Stimulated activated CD8-positive, alpha-beta memory T cell treated with anti-CD3 and anti-CD28 coated beads, Interleukin-15, amount 100 ng/mL, for 1 hour (primary cell): ENCODE measurements at places on chromosomes 2 and 18.

GRCh38 chr18:8943900-8944870 is 158.3 kb upstream of the NDUFV2 start:
- no peak for DNase-seq

- no peak for DNase-seq
Measured at GRCh38 chr2:57891086-57891712, 155.4 kb upstream of the VRK2 start.

- DNase-seq, result no peak
Measured at GRCh38 chr2:48699348-48699930, 56.1 kb downstream of the LHCGR start.

DNA sequence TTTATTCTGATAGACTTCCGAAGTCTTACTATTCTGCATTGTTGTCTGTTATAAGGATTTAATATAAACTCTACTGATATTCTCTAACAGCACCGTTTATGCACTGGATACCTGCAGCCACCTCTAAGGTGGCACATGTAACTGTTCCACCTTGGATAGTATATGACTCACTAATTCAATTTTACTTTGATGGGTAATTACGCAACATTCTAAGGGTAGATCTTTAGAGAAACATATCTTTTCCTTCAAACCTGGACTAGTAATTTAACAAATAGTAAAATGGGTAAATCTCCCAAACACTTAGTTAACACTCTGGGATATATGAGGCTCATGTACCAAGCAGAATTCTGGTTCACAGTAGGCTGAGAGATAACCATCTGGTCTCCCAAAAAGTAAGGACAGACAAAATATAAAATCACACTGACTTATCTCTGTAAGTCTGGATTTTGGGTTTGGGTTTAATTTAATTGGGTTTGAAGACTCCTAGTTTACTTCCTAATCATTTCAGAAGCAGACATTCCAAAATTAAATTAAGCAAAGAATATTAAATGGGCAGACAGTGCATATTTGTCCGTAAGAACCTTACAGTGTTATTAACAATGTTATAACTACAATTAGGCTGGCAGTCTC is 414.8 kb downstream of the TGIF1 start:
- DNase-seq, result no peak

DNA sequence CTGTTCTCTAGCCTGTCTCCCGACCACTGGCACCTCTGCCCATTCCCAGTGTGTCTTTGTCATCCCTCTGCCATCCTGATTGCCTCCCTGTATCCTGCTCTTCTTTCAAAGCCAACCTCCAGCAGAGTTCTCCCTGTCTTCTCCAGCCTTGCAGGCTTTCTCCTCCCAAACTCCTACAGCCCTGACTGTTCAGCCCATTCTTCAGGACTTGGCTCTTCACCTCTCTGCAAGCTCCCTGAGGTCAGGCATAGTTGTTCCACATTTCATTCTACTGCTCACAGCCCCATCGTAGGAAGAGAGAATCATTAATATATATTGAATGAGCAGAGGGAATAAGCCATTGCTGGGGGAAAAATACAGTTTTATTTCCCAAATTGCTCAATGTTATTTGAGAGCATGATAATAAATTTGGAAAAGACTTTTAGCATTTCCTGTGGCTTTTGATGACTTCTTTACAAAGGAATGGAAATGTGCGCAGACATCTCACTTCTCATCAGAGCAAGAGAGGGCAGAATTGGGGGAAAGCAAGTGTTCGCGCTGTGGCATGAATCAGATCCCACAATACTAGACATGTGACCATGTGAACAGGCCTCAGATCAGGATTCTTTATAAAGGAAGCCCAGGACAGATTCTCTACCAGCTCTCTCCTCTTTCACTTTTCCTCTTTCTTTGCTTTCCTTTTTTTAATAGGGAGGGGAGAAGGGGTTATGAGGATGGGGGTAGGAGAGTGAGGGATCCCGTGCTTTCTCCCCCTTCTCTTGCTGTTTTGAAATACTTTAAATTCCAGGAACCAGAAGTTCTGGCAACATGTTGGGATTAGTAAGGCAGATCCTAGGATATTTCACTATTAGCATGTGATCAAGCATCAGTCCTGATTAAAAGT is 37.4 kb downstream of the EPAS1 start:
- DNase-seq, result no peak

DNA sequence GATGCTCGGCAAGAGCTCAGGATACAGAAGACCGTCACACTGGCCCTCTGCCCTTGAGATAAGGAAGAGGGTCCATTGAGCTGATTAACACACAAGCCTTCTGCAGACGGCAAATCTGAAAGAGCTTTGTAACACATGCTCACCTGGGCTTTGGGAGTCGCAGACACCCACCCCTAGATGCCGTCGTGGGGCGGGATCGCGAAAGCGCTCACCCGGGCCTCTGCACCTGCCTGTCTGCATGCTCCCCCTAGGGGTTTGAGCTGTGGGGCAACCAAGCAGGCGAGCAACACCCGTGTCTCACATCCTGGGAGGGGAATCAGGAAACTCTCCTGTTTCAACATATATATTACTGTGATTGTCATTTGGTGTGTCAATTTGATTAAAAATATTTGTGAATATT is 99.8 kb upstream of the KCNH7 start:
- no peak for DNase-seq

- DNase-seq, result no peak
Measured at GRCh38 chr2:122754561-122754960, 999.1 kb downstream of the TSN start.

DNA sequence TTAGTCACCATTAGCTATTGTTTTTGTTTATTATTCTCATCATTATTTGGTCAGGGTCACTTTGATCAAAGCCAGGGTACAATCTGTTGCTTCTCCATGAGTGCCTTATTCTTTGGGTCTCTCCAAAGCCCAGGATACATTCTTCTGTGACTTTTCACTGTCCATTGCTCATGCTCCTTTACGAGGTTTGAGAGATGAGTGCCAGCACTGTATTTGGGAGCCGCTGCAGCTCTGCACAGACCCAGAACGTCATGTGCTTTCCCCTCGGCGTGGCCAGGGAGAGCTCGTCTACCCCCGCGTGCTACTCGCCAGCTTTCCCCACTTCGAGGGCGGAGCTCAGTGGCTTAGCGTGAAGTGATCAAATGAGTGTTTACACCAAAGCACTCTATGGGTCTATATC is 123.7 kb downstream of the COL6A3 start:
- DNase-seq, result no peak

- DNase-seq, result no peak
Measured at GRCh38 chr2:16066261-16067036, 126.1 kb downstream of the MYCN start.

- DNase-seq, result no peak
Measured at GRCh38 chr2:180651596-180651995, 328.8 kb upstream of the UBE2E3 start.

- no peak for DNase-seq
Measured at GRCh38 chr18:60549338-60549960, 176.9 kb upstream of the MC4R start.

GRCh38 chr2:136025057-136025973 is 39.9 kb upstream of the DARS1 start:
- no peak for DNase-seq

DNA sequence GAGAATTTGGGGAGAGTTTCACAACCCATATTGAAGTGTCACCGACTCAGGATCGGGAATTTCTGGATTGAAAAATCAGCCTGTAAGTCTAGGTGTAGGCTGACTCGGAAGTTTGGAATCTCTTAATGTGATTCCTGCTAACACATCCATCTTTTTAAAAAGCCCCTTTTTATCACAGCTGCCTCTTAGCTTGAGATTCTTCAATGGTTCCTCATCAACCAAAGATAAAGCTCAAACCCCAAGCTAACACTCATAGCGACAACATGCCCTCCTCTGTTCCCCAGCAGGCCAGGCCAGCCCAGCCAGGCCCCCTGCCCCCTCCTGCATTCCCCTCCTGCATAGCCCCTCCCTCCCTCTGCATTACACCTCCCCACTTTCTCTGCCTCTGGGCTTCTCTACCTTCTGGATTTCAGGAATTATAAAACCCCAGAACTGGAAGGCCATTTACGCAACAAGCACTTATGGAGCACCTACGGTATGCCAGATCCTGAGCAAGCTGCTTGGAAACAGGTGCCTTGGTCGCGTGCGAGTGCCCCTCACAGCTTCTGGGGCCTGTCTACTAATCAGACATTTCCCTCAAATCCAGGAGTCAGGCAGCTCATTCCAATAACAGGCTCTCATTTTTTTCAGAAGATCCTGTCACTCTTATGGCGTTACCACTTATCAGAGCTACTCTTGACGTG is 63.4 kb downstream of the EMX1 start:
- DNase-seq, result no peak

DNA sequence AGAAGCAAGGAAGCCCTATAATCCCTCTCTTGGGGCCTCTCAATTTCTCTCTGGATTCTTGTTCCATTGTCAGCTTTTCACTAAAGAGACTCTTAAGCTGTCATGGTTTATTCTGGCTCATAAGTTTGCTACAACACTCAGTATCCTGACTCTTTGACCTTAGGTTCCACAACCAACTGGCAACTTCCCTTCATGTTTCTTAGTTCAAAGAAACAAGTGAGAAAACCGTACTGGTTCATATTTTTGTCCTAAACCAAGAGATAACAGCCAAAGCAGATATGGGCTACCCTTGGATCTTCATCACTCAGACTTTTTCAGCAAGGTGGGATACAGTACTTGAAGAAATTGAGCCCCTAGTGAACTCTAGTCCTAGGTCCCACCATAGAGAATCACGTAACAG is 109.9 kb upstream of the CRIM1 start:
- DNase-seq, result no peak

GRCh38 chr2:105849431-105850179 is 104.9 kb downstream of the NCK2 start:
- DNase-seq, result no peak

GRCh38 chr2:147641651-147642050 is 203.2 kb upstream of the ACVR2A start:
- DNase-seq, result no peak

DNA sequence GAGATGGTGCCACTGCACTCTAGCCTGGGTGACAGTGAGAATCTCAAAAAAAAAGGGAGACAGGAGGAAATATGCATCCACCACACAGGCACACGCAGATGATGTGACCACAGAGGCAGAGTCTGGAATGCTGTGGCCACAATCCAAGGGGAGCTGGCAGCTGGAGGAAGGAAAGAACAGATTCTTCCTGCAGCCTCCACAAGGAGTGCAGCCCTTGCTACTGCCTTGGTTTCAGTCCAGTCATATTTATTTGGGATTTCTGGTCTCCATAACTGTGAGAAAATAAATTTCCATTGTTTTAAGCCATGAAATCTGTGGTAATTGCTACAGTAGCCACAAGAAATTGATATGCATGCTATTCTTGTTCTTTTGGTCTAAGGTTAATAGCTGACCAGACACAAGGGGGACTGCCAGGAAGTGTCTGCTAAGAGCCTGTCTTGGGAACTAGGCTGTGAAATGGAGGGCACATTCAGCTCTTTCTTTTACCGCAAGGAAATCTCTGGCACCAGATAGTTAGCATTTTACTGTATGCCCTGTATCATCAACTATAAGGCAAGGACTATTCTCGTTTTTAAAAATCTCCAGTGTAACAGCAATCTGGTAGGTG is 133.1 kb upstream of the SEC11C start:
- no peak for DNase-seq

DNA sequence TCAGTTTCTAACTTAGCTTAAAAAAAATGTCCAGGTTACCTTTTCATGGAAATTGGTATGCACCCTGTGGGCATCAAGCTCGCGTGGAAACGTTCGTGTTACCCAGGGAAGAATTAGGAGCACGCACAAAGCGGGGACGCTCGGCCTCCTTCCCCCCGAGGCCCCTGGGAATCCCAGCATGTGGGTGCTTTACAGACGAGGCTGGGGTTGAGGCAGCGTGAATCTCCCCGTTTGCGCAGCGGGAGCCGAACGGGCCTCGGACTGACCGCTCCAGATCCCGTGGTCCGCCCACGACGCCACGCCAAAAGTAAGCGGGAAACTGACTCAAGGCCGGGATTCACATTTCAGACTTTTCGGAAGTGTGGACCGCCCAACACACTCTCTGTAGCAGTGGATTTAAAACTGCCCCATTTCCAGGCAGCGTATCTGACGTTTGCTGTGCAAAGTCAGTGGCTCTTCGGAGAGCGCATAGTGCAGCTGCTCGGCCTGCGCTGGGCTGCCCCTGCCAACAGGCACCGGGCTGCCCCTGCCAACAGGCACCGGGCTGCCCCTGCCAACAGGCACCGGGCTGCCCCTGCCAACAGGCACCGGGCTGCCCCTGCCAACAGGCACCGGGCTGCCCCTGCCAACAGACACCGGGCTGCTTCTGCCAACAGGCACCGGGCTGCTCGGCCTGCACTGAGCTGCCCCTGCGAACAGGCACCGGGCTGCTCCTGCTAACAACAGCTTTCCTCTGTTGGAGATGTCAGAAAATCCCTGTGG is 49.7 kb downstream of the SH3YL1 start:
- DNase-seq, result no peak

DNA sequence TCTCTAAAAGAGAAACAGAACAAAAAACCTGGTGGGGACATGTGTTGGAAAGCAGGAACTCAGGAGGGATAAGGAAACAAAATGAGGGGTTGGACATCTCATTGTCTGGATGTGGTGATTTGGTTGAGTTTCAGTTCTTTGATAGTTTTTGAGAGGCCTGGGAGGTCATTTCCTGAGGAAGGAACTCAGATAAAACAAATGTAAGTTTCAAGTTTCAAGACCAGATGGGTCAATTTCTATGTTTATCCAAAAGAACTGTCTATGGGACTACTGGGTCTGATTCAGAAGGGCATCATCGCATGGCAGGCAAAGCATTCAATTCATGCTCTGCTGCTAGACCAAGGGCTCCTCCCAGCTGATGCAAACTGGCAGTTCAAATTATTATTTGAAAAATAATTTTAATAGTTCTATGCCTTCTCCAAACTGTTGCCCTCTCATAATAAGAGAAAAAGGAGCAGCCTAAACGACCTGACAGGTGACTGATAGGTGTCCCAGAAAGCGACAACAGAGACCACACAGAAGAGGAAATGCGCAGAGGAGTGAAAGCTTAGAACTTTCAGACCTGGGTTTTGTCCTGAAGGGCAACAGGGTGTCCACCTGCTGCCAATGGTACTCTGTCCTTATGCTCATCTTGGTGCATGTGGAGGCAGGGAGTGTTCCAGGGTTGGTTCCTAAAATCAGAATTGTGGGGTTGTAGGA is 39.3 kb upstream of the SH3RF3 start:
- no peak for DNase-seq

DNA sequence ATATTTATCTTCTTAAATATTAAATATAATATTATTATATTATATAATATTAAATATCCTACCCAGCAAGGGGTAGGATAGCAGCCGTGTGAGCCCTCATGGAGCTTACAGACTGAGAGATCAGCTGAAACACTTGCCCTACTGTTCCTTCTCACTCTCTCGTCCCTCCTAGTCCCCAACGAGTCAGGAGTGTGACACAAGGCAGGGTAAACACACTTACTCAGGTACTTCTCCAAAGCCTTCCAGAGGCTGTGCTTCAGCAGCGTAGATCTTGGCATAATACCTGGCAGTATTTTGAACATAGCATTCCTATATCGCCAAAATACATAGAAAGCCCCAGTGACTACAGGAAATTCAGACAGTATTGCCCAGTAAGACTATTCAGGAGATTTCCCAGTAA is 114.1 kb downstream of the ALPK2 start:
- no peak for DNase-seq

DNA sequence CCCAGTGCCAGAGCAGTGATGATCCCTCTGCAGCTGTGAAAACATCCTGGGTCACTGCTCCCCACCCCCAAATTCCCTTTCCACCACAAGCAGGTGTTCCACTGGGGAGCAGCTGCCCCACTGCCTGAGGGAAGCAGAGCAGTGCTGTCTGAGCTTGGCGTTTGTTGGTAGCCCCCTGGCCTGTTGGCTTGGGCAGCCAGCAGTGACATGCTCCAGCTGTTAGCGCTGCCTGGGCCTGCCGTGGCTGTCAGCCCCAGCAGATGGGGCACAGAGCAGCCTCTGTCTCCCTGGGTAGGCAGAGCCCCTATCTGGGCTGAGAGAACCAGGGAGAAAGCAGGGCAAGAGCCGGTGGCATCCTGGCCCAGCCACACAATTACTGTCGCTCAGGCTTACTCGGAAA is 247.7 kb downstream of the GLI2 start:
- no peak for DNase-seq
